Transverse colon (tissue), 4 donors: ENCODE measurements at places on chromosomes 4 and X. TPM values are rescaled to one million over a fixed set of nuclear protein-coding genes. Genes with fewer than 3 reads are reported as not detected.

Gene TRPC5OS
- total RNA-seq: not detected

GRCh38 chr4:124060261-124060918 lies 652.1 kb downstream of the ANKRD50 start:
- DNase-seq: peak; percentile 18
- H3K4me1 ChIP-seq: no peaks in the 10 kb centered on the region
- H3K27ac ChIP-seq: peak overlapping the region; percentile 74

Gene PIM2
- total RNA-seq: 11.2 TPM

- H3K27ac ChIP-seq: no peak overlapping the region
- H3K27me3 ChIP-seq: no peaks in the 10 kb centered on the region
- H3K36me3 ChIP-seq: no peaks in the 10 kb centered on the region
Observed at GRCh38 chr4:11495818-11496217, 67.1 kb upstream of the HS3ST1 start.

GRCh38 chr4:33176566-33176965 lies 2456.4 kb downstream of the PCDH7 start:
- no peak overlapping the region for H3K27ac ChIP-seq
- no peaks in the 10 kb centered on the region for H3K27me3 ChIP-seq
- no peaks in the 10 kb centered on the region for H3K4me1 ChIP-seq
- DNase-seq: no peak
- no peak overlapping the region for H3K4me3 ChIP-seq
- H3K36me3 ChIP-seq: no peaks in the 10 kb centered on the region

Gene HPGDS
- total RNA-seq: 1.4 TPM

Gene AKAP14
- total RNA-seq: not detected

Gene EVC2
- 0.20 TPM for total RNA-seq

Gene SUPT20HL2
- not detected for total RNA-seq

Gene SHROOM2
- total RNA-seq: 20.6 TPM

Gene ENPEP
- total RNA-seq: 1.9 TPM

Gene MAGEC1
- not detected for total RNA-seq
